ENCODE measurements at places on chromosomes 7 and 10. TPM values are rescaled to one million over a fixed set of nuclear protein-coding genes. Genes with fewer than 3 reads are reported as not detected.
A peak's percentile ranks its signal among the peaks of the same experiment; 100 is the strongest.

DNA sequence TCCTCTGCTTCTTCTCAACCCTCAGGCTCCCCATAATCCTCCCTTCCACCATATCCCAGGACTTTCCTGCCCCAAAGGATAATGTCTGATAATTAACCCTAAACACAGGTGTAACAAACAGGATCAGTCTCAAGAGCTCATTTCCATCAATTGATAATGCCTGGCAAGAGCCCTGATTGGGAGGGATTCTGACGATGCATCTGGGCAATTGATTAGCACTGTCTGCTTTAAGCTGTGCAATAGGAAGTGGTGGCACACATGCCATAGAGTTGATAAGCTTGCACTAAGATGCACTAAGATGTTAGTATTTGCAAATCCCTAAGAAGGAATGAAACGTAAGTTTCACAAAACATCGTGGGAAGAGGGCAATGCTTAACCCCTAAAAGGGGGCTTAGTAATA, 27.4 kb upstream of the EGR2 start:
- no peak for DNase-seq

DNA sequence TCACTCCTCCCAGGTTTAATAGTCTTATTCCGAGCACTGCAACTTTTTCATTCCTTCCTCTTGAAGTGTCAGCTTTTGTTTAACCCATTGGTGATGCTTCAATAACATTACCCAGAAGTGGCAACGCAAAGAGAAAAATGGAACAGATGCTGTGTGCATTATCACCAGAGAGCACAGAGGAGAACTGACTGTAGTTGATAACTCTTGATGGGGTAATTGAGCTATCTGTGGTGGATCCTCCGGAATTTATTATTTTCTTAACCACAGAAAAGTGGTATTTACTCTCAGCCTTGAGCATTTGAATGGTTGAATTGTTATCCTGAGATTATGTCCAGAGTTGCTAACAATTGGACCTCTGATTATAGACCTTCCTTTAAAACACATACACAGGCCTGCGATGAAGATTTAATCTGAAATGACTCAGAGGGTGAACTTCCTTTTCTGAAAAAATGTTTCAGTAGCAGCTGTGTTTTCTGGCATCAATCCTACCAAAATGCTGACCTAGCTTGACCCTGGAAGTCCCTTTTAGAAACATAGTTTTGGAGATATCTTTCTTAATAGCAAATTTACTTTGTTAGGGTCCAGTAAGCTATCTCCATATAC, 1584.4 kb upstream of the LRRTM3 start:
- no peak for DNase-seq

GRCh38 chr10:32437334-32437733, 8.6 kb upstream of the CCDC7 start:
- no peak for DNase-seq

- peak; percentile 81 for DNase-seq
Observed at GRCh38 chr10:121154846-121155245, 303.7 kb downstream of the WDR11 start.

The RAMP3 gene
- polyA plus RNA-seq, result 13.2 TPM

The PTN gene
- polyA plus RNA-seq, result 169 TPM

- no peak for DNase-seq
Observed at GRCh38 chr10:70271996-70272924, 11.5 kb downstream of the NPFFR1 start.

- DNase-seq, result no peak
Observed at GRCh38 chr10:88172159-88172558, 308.7 kb downstream of the PTEN start.

The EBLN1 gene
- not detected for polyA plus RNA-seq

DNA sequence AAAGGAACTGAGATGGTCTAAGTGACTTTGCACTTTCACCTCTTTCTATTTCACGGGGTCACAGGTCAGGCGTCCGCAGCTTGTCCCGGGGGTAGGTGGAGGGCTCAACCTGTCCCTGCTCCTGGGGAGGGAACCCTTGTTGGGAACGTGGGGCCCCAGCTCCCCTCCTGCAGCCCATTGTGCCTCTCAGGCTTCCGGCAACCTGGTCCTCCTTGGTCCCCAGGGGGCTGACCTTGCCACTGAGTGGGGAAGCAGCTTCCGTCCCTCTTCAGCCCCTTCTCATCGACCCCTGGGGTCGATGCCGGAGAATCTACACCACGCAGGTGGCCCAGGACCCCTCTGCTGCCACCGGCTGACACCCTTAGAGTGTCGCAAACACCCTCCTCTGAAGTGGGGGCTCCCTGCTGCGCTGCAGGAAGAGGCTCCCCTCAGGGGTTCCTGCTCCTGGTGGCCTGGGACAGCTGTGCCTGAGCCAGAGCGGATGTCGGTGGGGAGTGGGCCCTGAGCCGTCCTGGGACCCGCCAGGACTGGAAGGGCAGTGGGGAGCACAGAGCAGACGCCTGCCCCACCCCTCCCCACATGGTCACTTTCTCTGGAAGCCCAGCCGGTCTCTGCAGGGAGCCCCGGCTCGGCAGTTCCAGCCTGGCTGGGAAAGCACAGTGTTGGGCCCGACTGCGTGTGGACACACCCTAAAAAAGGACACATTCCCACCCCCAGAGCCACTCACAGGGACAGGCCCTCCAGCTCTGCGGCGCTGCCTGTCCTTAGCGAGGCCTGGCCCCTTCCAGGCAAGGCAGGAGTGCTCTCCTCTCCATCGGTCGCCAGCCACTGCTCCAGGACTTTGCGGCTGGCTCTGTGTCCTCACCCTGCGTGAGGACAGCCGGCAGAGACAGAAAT, 357.5 kb upstream of the SHH start:
- no peak for DNase-seq

GRCh38 chr7:70455925-70456324, 676.0 kb upstream of the GALNT17 start:
- no peak for DNase-seq
